ENCODE measurements at places on chromosomes 1 and 21. TPM values are rescaled to one million over a fixed set of nuclear protein-coding genes. Genes with fewer than 3 reads are reported as not detected.
A peak's percentile ranks its signal among the peaks of the same experiment; 100 is the strongest.

- no peak for DNase-seq
Observed at GRCh38 chr1:78765489-78765888, 115.9 kb downstream of the IFI44 start.

DNA sequence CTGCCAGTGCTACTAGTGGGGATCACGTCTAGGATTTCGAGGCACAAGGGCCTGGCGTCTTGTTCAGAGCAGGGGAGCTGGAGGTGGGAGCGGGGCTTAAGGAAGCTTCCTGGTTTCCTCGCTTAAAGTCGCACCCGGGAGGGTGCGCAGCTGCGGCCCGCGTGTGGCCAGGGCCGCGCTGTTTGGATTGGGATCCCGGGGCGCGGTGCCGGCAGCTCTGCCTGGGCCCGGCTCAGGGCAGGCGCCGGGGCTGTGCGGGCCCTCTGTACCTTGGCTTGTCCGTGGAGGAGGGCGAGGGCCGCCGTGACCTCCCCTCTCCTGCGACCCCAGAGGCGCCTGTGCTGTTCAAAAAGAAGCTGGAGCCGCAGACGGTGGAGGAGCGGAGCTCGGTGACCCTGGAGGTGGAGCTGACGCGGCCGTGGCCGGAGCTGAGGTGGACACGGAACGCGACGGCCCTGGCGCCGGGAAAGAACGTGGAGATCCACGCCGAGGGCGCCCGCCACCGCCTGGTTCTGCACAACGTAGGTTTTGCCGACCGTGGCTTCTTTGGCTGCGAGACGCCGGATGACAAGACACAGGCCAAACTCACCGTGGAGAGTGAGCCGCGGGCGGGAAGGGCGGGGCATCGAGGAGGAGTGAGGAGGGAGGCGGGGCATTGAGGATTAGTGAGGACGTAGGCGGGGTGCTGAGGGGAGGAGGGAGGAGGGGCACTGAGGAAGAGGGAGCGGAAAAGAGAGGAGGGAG is 67.8 kb downstream of the OBSCN start:
- DNase-seq, result peak; percentile 84

GRCh38 chr1:245962453-245962852 is 544.6 kb downstream of the SMYD3 start:
- no peak for DNase-seq

- no peak for DNase-seq
Observed at GRCh38 chr1:151164732-151165280, 896 bp downstream of the LYSMD1 start.

- DNase-seq, result no peak
Observed at GRCh38 chr1:218078916-218079315, 206.2 kb upstream of the RRP15 start.

- DNase-seq, result no peak
Observed at GRCh38 chr1:189859385-189859977, 618.2 kb downstream of the BRINP3 start.

GRCh38 chr21:15667010-15667409 is 62.8 kb upstream of the USP25 start:
- DNase-seq, result no peak

DNA sequence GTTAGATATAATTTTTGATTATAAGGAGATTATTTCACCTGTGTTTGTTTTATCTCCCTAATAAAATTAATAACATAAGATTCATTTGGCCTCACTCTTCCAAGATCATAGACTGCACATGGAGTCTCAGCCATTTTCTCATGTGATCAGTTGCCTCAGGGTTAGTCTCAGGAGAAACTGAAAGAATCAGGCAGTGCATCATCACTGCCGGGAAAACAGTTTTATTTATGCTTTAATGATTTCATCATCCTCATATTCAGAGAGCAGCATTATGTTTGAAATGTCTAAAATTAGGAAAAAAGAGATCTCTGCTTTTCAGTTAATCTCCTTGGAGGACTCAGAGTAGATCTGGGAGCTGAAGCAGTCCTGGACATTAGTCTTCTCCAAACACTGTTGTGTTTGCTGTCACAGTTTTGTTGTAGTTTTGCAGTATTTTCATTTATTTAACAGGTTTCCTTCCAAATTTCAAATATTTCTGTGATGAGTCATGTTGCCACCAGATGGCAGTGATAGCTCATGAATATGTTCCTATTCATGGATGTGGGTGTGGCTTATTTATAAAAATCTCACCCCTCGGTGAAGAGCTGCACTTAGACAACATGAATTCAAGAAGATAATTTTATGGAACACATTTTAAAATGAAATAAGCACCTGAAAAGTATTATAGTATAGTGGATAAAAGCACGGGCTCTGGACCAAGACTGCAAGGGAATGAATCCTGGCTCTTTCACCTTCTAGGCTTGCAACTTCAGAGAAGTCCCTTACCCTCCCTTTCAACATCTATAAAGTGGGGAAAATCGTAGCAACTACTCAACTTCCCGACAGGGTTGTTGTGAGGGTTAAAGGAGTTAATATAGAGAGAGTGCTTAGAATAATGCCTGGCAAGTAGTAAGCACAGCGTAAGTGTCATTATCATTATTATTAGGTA is 31.2 kb downstream of the CHD1L start:
- peak; percentile 52 for DNase-seq

- DNase-seq, result no peak
Observed at GRCh38 chr1:218058730-218059129, 226.4 kb upstream of the RRP15 start.

GRCh38 chr1:241706967-241707366 is 54.9 kb downstream of the WDR64 start:
- DNase-seq, result no peak

GRCh38 chr21:45613881-45614280 is 29.6 kb upstream of the PCBP3 start:
- no peak for DNase-seq

GRCh38 chr1:205191622-205192021 is 19.9 kb downstream of the DSTYK start:
- peak; percentile 32 for DNase-seq

DNA sequence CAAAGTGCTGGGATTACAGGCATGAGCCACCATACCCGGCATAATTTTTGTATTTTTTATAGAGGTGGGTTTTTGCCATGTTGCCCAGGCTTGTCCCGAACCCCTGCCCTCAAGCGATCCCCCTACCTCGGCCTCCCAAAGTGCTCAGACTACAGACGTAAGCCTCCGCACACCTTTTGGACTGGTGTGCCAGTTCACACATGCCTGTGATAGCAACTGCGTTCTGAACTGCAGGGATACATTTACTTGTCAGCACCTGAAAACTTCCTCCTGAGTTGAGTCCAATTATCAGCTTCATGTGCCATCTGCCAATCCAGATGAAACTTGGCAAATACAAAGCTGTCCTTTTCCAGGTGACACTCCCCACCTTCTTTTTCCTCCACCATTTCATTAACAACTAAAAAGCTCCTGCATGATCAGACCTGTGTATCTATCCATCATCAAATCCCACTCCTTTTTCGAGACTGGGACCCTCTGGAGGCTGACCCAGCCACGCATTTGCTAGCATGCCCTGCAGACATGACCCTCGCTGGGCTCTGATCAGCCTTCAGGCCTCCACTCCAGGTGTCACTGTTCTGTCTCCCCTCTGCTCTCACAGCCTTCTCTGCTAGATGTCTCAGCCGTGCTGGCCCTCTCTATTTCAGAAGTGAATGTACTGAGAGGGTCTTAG is 2.1 kb upstream of the DEGS1 start:
- DNase-seq, result no peak

DNA sequence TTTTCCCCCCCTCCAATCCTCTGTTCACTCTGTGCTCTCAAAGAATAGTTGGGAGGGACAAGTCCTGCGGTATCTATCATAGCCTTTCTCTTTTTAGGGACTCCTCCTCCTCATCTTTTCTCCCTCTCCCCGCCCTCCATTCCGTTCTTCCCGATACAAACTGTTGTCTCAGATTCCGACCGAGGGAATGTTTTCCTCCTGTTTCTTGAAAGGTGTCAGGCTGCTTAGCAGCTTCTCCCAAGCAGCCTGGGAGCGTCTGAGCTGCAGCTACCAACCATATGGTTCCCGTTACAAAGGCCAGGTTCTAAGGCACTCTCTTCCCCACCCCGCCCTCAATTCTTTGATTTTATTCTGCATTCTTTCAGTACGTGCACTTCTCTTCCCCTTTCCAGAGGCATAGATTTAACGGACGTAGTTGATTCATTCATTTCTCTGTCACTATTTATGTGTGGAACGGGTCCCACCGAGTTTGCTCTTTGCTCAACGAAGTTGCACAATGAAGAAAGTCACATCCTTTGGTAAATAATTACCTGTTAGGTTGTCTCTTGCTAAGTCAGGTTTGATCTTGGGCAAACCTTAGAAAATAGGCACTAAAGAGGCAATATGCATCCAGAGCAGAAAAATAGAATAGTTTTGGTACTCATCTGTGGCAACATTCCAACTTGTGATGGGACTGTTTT is 2.8 kb downstream of the ADGRL2 start:
- DNase-seq, result no peak

DNA sequence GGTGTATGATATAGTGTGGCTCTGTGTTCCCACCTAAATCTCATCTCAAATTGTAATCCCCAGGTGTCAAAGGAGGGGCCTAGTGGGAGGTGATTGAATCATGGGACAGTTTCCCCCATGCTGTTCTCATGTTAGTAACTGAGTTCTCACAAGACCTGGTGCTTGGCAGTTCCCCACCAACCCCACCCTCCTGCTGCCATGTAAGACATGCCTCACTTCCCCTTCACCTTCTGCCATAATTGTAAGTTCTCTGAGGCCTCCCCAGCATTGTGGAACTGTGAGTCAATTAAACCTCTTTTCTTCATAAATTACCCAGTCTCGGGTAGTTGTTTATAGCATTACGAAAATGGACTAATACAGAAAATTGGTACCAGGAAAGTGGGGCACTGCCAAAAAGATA is 1705.3 kb downstream of the NCAM2 start:
- DNase-seq, result no peak

GRCh38 chr1:85203573-85204171 is 2.9 kb upstream of the SYDE2 start:
- DNase-seq, result no peak

- DNase-seq, result peak; percentile 37
Observed at GRCh38 chr1:30378991-30379581, 344.3 kb downstream of the MATN1 start.

GRCh38 chr1:234169161-234169849 is 204.0 kb upstream of the COA6 start:
- DNase-seq, result no peak

The NTMT2 gene
- not detected for polyA plus RNA-seq

The ILF2 gene
- polyA plus RNA-seq, result 300 TPM

The CA6 gene
- 0.15 TPM for polyA plus RNA-seq

The FOXD3 gene
- polyA plus RNA-seq, result not detected

The HES5 gene
- 0.93 TPM for polyA plus RNA-seq

Data from right lung (tissue), 10 donors.